ENCODE measurements at places on chromosomes 7 and 10. TPM values are rescaled to one million over a fixed set of nuclear protein-coding genes. Genes with fewer than 3 reads are reported as not detected.

SPDYE2B gene
- not detected for polyA plus RNA-seq

TMEM140 gene
- 13.9 TPM for polyA plus RNA-seq

FERD3L gene
- polyA plus RNA-seq: not detected

OR2A12 gene
- not detected for polyA plus RNA-seq

MYOZ1 gene
- not detected for polyA plus RNA-seq

GTF2IRD1 gene
- not detected for polyA plus RNA-seq

ANXA8 gene
- not detected for polyA plus RNA-seq

Data from naive thymus-derived CD8-positive, alpha-beta T cell (primary cell).